Mucosa of descending colon (tissue), 3 donors: ENCODE measurements at places on chromosomes 4 and X.
A peak's percentile ranks its signal among the peaks of the same experiment; 100 is the strongest.

DNA sequence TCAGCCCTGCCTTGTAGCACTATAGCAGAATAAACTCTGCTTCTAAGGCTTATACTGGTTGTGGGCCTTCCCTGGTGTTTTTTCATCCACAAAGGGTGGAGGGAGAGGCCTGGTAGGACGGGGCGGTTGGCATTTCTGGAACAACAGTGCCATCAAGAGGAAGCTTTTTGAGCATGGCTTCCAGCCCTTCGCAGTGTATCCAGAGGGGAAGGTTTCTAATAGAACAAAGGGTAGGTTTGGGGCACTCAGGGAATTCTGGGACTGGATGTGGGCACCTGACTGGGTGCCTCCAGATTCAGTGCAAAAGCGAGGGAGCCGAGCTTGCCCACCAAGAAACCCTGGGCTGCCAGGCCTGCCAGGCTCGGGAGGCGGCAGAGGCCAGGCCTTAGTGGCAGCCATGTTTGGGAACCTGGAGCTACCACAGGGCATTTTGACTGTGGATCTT is 229.6 kb upstream of the AGTR2 start:
- DNase-seq: peak; percentile 84

GRCh38 chrX:43882294-43882681 is at the start of gene MAOB:
TSS of gene MAOB (minus strand) at chrX:43882450. CDS start at chrX:43882299, 151 bp downstream.
- no peak for DNase-seq

GRCh38 chrX:29852767-29853166 is 362.6 kb upstream of the MAGEB2 start:
- no peak for DNase-seq

GRCh38 chrX:99383786-99384185 is 1026.3 kb downstream of the PCDH19 start:
- no peak for DNase-seq

GRCh38 chr4:17717301-17717700 is 64.1 kb downstream of the FAM184B start:
- no peak for DNase-seq

DNA sequence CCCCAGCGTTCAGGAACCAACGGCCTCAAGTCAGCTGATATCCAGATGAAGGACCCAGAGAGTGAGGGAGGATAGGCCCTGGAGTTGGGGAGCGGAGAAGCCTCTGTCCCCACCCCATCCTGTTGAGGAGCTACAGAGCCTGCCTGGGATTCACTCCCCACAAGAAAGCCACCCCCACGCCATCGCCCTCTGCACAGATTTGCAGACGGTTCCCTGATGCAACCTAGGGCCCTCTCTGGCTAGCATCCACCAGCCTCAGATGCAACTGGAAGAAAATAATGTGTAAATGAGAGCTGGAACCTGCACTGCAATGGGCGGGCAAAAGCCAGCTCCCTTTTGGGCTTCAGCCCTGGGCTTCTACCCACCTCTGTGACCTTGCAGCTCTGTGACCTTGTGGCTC is 185.6 kb downstream of the BCOR start:
- no peak for DNase-seq

DNA sequence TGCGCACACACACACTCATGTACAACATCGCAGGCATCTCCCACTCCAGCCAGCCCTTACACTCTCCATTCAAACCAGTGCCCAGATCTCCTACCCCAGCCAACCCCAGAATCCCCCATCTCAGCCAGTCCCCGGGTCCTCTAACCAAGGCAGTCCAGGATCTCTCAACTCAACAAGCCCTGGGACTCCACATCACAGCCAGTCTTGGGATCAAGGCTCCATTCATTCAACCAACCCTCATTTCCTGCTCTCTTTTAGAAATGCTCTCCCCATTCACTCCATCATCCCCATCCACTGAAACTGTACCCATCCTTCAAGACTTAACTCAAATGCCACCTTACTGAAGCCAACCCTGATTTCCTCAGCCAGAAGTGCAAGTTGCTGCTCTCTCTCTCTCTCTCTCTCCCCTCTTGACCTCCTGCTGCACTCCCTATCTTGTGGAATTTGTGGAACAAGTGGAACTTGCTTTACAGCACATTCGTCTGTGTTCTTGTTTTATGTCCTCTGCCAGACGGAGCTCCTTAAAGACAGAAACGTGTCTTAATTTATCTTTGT is 40.6 kb upstream of the IQSEC2 start:
- DNase-seq: no peak

DNA sequence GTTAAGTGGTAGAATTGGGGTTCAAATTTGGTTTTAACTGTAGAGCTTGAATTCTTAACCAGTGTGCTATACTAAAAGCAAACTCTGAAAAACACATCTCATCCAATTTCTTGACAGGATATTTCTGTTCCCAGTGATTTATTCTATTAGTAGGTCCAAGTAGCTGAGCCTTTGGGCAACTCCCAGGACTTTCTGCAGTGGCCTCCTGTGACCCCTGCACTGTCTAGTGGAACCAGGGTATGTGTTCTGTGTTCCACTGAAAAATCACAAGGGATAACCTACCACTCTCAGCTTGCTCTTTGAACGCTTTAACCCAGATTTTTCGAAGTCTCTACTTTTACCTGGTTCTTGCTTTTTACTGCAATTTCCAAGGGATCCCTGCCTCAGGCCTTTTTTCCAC is 58.0 kb upstream of the SCOC start:
- DNase-seq: no peak

- no peak for DNase-seq
Observed at GRCh38 chr4:107699466-107700206, 20.4 kb downstream of the PAPSS1 start.

DNA sequence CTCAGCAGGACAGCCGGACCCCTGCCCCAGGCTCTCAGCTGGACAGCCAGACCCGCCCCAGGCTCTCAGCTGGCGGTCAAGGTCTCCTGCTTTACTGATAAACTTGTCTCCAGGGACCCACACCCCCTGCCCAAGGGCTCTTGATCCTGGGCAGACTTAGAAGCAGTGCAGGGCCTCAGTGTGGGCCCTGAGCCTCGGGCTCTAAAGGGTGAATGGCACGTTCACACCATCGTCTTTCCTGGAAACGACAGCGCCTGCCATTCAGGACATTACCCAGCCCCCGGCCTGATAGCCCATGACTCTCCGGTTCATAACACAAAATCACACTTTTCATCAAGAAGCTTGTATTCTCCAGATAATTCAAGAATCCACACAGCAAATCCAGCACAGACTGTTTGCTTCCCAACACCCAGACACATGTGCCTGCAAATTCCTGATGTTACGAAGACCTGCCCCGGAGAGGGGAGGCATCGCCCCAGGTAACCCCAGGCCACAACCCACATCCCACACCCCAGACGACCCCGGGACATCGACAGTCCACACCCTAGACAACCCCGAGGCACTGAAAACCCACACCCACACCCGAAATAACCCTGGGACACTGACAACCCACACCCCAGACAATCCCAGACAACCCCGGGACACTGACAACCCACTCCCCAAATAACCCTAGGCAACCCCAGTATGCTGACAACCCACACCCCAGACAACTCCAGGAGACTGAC is 136.8 kb downstream of the FAM53A start:
- DNase-seq: no peak

DNA sequence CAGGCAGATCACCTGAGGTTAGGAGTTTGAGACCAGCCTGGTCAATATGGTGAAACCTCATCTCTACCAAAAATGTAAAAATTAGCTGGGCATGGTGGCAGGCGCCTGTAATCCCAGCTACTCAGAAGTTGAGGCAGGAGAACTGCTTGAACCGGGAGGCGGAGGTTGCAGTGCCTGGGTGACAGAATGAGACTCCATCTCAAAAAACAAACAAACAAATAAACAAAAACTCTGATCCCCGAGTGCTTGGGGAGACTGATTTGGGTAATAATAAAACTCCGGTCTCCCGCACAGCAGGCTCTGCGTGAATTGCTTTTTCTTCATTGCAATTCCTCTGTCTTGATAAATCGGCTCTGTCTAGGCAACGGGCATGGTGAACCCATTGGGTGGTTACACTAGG is 73.4 kb downstream of the HPRT1 start:
- DNase-seq: no peak

DNA sequence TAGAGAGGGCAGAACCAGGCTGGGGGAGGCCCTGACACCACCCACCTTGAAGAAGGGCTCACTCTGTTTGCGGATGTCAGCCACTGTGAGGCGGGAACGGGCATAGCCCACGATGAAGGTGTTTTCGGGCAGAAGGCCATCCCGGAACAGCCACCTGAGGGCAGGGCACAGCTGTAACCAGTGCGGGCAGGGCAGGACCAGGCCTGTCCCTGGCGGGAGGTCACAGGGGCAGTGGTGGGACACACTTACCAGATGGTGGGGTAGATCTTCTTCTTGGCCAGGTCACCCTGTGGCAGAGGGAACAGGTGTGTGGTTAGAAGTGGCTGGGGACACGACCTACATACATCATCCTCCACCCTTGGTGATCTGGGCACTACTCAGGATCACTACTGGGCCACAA is 10.8 kb downstream of the G6PD start:
- DNase-seq: no peak

DNA sequence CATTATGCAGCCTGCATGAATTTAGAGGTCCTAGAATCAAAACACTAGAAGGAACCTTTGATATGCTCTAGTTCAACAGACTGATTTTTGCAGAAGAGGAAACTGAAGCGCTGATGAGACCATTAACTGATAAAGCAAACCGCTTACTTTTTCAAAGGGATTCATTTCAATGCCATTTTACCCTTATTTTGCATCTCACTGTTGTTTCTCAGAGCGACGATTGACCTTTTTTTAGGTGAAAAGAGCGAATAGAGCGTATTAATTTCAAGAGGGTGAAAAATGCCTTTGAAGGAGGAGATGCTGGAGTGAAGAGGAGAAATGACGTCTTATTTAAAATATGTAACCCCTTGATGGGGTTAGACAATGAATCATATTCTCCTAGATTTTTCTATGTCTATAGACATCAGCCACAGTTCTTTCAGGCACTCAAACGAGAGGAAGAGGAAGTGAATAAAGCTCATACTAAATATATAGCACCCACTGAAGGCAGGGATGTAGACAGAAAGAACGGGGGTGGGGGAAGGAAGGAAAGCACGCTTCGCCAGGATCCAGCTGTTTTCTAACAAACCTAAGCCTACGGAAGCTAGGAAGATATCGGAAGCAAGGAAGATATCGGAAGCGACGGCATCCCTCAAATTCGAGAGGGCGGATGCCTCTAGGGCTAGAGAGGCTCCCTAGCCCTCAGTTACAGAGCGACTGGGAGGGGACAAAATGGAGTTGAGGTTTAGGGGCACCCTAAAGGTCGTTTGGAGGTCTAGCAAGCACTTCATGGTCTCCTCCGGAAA is 848 bp downstream of the ACSL4 start:
- DNase-seq: peak; percentile 7

DNA sequence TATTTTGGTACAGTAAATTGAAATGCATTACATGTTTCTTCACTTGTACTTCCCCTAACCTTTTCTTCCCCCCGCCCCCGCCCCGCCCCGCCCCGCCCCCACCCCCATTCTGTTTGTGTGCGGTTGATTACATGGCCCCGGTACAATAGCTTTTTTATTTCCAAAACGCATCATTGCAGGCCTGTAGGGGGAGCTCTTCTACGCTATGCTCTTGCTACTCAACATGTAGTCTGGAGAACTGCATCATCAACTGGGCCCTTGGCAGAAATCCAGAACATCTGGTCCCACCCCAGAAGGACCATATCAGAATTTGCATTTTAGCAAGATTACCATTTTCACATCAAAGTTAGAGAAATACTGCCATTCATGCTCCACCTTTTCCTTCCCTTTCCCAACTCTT is 333.3 kb upstream of the DDX53 start:
- no peak for DNase-seq

DNA sequence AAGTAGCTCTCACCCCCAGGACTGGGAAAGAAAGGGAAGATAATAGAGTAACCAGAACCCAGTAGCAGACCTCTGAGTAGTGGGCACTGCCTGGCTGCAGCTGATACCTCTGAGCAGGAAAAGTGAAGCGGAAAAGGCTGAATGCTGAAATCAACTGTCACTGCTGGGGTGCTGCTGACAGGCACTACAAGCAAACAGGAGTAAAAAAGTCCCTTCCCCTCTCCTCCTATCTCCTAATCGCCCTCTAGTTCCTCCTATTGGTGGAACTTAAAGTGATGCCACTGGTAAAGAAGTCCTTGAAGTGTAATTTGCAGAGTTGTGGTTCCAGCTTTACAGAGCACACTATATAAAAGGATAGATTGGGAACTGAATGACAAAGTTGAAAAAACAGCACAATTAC is 32.8 kb upstream of the GLRB start:
- no peak for DNase-seq

GRCh38 chrX:10851809-10852208 is 231.4 kb upstream of the MID1 start:
- DNase-seq: no peak

GRCh38 chr4:34139346-34139745 is 2105.0 kb downstream of the ARAP2 start:
- DNase-seq: no peak

DNA sequence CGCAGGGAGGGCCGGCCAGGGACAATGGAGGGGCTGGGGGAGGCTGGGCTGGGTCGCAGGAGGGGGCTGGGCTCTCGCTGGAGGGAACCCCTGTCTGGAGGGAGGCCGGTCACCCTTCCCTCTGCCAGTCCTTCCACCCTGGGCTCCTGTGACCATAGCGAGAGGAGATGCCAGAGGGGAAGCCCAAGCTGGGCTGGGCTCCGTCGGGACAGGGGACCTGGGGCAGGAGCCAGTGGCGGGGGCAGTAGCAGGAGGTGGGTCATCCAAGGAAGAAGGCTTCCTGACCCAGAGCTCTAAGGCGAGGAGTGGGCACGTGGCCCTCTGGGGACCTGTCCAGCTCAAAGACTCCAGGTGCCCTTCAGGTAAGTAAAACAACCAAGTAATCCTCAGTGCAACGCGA is 16.9 kb downstream of the CTAG1B start:
- no peak for DNase-seq

- no peak for DNase-seq
Observed at GRCh38 chr4:21765810-21766407, 182.7 kb downstream of the KCNIP4 start.

- peak; percentile 72 for DNase-seq
Observed at GRCh38 chrX:63250253-63250868, 100.8 kb downstream of the SPIN4 start.

DNA sequence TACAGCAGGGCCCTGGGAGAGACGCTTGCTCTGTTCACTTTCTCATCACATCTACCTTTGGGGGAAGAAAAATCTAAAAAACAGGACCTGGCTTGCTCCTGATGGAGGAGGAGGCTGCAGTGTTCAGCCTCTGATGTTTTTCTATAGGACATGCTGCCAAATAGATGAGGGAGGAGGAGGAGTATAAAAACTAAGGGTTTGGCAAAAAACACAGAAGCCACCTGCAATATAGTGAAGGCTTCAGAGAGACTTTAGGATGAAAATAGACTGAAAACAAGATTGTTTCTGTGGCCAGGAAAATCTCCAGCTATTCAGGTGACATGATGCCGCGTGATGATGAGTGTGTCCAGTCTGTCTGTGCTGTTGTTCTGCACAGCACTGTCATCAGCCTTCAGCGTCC is 160.6 kb downstream of the PTTG2 start:
- no peak for DNase-seq

- no peak for DNase-seq
Observed at GRCh38 chr4:8009097-8009496, 69.4 kb upstream of the AFAP1 start.

DNA sequence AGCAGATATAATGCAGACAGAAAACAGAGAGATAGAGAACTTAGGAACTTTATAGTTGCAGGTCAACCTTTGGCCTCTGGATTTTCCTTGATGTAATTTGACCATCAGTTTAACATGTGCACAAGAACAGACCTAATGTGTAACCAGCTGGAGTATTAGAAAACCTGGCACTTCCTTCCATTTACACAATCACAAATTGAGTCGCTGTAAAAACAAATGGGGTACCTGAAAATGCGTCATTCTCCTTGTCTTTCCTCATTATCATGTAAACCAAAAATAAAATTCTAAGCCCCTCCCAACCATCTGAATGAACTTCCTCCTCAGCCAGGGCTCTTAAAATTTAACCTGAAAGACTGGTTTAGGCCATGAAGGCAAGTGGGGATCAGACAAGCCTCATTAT is 358.4 kb upstream of the MAGEB16 start:
- DNase-seq: no peak
